Stimulated activated CD4-positive, alpha-beta T cell treated with anti-CD3 and anti-CD28 coated beads, Interleukin-12 subunit alpha, Interleukin-12 subunit beta, amount 100 ng/mL, for 48 hours (primary cell): ENCODE measurements at places on chromosomes 5 and 9.

DNA sequence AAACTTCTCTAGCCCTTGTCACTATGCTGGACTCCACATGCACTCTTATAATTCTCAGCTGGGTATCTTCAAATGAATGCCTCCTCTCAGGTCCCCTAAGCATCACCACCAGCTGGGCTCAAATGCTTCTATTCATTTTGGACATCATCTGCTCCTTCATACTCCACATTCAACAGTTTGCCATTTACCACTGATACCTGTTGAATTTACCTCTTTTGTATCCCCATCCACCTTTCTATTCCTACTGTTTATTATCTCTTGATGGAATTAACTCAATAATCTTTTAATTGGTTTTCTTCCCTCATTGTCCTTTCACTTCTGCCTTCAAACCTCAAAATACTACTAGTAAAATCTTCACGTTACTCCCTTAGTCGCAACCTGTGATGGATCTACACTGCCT lies 14.5 kb downstream of the RANBP6 start:
- DNase-seq = no peak

GRCh38 chr9:98085944-98086343 lies 29.4 kb downstream of the NANS start:
- DNase-seq = no peak

- DNase-seq = no peak
These were observed 50.4 kb downstream of the ZNF474 start for GRCh38 chr5:122179701-122180100.

- no peak for DNase-seq
These were observed 71.3 kb upstream of the RAPGEF6 start for GRCh38 chr5:131706281-131706680.

DNA sequence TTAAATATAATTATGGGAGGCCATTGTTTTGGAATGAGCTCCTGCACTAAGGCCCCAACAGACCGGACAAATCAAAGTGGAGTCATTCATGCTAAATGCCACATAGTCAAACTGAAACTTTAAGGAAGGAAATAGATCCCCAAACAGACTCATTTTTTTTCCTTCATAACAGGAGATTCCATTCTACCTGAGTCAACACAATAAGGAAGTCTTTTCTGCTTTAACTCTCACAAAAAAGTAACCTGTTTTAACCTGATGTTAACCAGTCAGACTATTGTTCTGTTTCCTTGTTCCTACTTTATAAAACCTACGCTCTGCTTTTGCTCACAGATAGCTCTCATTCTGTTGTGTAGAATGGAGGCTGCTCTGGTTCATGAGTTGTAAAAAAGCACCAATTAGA lies 234.9 kb downstream of the YTHDC2 start:
- DNase-seq = no peak

DNA sequence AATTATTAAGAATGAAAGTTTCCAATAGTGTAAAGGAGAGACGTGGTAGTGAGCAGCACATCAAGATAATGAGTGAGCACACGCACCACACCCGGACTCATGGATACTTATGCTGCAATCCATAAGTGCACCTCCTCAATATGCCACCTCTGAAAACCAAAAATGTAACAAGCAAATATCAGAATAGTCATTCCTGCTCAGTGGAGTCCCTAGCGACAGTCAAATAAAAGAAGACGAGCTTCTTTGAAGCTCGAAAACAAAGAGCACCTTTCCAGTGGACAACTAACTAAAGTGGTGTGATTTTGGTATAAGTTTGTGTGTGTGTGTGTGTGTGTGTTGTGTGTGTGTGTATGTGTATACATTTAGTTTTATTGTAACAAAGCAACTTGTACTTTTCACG lies 241.3 kb downstream of the DEPDC1B start:
- no peak for DNase-seq

GRCh38 chr5:664343-664993 lies 28.7 kb downstream of the TPPP start:
- no peak for DNase-seq

DNA sequence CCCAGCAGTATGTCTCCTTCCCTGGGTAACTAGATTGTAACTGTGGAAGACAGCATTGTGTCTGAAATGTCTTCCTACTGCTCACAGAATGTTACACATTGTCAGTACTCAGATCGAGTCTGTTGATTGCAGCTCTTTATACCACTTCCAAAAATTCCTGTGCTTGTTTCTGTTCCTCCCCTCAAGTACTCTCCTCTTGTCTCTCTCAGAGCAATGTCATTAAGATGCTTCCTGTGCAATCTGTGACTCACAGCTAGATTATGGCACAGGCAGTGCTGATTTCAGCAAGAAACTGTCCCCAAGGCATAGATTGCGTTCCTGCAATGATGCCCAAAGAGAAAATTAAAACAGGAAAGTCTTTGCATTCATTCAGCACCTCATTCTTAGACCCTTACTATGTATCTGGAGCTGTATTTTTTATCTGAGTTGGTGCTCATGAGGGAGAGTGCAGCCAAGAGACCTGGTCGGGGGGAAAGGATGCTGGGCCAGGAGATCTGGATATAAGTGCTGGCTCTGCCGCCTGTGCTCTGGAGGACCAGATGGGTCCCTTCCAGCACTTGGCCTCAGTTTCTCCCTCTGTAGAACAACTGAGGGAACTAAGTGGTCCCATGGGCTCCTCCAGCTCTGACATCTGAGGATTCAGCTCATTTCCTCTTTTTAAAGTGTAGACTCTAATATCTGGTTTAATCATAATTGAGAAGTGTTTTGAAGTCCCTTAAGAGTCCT lies 40.8 kb upstream of the GNPDA1 start:
- DNase-seq = no peak

GRCh38 chr9:86987900-86988299 lies 40.6 kb upstream of the GAS1 start:
- no peak for DNase-seq

- DNase-seq = no peak
These were observed 15.9 kb upstream of the CDKN2AIPNL start for GRCh38 chr5:134427540-134428041.

DNA sequence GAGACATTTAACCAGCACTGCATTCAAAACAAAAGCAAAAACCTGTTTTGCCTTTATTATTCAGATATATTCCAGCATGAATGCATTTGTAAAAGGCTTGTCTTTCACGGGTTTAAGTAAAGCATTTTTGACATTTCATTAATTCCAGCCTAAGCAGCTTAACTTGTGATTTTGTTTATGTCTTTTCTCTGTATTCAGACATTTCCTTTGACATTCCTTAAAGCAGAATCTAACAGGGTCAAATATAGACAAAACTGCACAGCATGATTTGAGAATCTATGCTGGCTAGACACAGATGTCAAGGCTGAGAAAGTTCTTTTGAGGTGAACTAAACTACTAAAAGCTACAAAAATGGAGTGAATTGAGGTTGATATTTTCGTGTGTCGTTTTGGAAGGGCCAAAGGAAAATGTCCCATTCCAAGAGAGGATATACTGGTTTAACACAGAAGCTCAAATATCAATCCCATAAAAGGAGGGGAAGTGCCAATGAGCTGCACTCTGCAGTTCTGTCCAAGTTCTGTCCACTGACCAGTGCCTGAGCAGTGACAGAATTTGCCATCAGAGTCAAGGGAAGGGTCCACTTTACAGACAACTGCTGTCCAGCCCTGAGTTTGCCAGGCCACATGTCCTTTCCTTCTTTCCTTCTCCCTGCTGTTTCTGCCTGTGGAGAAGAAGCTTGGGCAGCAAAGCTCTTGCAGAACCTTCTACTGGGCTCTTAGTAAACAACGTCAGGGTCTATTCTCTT lies 198.7 kb upstream of the KLF9 start:
- no peak for DNase-seq

DNA sequence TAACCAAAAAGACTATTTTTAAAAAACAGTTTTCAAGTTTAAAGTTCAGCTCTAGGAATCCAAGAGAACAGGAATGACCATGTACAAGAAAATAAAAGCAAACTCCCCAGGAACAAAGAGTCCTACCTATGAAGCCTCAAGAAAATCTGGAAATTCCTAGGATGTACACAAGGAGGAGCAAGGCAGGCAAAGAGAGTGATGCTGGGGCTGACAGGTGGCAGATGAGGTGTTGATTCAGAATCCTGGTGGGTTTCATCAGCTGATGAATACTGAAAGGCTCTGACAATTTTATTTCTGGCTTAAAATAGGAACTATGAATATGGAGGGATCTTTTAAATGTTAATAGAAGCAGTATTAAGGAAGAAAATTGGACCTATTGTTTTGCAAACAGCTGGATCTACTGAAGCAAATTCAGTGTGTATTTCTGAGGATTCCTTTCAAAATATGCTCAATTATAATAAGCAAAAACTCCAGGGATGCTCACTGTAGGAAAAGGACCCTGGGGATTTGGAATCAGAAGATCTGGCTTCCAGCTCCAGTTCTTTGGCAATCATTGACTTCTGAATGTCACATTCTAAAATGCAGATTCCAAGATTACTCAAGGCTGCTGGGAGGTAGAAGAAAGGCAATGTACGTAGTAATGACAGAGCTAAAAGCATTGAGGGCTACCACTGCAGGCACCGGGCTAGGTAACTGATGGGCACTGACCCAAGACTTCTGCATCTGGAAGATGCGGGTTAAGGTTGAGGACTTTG lies 28.0 kb upstream of the SH3RF2 start:
- DNase-seq = no peak

DNA sequence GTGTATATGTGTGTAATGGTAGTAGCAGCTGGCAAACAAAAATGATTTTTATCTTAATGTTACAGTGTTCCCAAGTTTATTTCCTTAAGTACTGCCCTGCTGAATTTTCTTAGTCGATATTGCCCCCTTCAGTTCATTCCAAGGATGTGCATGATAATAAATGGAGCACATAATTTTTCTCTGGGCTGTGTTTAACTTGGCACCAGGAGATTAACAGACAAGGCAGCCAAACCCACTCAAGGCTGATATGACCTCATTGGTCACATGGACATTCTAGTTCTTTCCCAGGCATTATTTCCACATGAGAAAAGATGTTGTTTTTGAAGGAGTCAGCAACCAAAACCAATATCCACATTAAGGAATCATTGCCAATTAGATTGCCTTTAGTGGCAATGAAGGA lies 61.8 kb downstream of the COX7C start:
- DNase-seq = no peak

DNA sequence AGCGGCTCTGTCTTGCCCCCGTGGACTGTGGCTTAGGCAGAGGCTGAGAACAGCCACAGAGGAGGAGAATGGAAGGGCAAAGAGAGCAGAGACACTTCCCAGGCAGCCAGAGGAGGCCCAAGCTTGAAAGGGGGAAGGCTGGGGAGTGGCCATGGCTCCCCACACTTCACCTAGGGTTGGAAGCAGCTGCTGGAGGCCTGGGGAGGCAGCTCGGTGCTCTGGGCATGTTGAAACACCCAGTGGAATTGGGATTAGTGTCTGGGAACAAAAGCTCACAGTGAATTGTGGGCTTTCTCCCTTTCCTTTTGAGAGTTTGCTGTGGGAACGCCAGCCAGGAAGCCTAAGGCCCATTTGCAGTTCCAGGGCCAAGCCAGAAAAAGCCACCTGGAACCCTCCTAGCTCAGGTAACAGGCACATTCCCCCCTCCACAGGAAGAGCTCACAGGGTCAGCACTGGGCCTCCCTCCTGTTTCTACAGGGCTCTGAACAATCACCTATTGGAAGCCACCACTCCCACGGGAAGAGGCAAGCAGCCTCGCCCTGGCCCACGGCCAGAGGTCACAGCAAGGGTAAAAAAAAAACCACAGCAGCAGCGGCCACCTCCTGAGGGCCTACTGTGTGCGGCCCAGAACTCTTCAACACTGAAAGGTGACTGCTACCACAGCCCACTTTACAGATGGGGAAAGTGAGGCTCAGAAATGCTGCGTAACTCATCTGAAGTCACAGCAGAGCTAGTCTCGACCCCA lies 20.2 kb downstream of the EEIG1 start:
- no peak for DNase-seq

DNA sequence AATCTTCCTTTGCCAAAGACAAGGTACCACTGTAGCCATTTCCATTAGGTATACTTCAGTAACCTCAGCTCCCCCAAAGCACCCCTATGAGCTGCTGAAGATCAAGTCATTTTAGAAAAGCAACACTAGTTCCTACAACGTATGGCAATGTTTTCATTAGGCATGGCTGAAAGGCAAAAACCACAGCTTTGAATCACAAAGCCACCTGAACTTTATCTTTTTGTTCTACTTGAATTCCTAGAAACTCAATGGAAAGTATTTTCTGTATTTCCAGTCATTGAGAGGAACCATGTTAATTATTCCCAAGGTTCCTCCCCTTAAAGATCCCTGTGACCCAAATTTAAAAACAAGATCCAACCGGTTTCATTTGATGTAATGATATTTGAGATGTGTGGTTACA lies 152.1 kb downstream of the EFNA5 start:
- DNase-seq = no peak

DNA sequence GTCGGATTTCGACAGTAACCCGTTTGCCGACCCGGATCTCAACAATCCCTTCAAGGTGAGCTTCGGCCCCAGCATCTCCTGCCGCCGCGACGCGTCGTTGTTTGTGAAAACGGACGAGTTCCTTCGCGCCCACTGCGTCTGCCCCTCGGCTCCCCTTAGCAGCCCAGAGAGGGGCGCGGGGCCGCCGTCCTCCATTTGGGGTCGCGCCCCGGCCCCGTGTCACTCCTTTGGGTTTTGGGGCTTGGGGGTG lies 182 bp downstream of the SCAMP1 start:
- DNase-seq = no peak

- peak; percentile 90 for DNase-seq
These were observed 10.8 kb downstream of the ZMAT2 start for GRCh38 chr5:140710899-140711552.

DNA sequence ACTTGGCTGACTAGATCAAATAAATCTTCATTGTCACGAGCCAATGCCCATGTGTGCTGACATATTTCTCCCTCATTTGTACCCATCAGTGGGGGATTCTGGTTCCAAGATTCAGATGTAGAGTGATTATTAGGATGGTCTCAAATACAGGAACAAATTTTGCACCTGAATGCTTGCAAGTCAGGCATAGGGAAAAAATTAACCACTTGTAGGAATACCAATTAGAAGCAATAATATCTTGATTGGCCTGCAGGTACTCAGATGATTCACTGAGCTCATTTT lies 69.5 kb downstream of the DMAC1 start:
- DNase-seq = no peak

GRCh38 chr5:89313044-89313443 lies 430.1 kb upstream of the MEF2C start:
- DNase-seq = no peak

- DNase-seq = no peak
These were observed 7.3 kb upstream of the FGF18 start for GRCh38 chr5:171412186-171412585.

DNA sequence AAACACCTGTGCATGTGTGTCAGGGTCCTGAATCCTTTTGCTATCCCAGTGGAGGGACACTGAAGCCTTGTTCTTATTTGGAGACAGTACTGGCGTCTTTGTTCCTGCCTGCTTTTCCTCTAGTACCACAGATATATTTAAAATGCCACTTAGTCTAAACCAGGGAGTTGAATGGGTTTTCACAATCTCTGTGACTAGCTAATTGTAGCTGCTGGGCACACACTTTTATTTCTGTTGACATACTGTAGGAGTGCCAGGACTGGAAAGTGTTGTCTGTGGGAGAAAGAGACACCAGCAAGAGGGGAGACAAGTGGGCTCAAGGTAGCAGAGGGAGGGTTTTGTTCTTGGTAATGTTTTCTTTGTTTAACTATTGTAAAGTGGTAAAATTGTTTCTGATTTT lies 174.0 kb upstream of the SV2C start:
- no peak for DNase-seq
